ENCODE measurements at places on chromosomes 2 and 18.

DNA sequence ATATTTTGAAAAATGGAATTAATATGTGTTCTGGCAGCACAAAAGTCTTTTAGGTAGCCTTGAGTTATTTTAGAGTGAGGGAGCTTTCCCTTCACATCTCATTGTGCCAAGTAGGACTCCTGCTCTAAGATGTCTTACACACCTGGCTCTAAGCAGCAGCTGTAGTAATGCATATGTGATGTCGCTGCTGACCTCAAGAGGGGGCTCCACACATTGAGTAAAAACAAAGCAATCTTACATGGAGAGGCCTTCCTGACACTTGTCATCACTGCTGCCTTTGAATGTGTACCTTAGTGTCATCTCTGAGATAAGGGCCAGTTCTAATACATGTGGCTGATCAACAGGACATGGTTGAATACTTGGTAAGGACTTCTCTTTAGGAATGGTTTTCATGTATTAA, 75.8 kb downstream of the ACTR3 start:
- DNase-seq: no peak

DNA sequence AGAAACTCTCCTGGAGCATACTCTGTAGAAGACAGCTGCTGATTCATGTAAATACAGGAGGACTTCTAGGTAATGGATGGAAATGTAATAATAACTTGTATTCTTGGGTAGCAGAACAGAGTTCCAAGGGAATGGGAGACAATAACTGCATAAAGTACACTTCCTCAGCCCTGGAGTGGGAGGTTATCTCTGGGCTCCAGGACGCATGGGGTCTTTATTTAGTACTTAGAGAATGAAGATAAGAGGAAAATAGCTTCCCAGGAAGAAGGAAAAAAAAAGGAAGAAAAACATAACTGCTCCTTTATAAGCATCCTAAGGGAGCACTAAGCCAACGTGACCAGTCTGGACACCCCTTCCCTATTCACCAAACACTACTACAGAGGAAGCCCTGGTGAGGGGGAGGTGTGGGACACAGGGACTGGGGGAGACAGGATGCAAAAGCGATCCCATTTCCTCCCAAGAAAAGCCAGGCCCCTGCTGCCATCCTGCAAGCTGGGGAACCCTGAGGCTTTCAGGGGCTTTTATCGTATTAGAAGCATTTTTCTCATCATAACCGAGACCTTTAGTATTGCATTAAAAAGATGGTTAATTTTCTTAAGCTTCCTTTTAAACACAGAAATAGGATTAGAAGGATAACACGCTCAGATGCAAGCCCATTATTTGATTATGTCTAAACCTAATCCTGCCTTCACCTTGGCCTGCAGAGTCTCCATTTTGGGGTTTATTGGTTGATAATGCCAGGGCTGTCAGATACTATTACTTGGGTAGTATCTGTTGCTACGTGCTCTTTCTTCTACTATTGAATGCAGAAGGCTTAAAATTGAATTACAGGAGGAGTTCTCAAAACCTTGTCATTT, 78.5 kb downstream of the KLF7 start:
- DNase-seq: no peak

DNA sequence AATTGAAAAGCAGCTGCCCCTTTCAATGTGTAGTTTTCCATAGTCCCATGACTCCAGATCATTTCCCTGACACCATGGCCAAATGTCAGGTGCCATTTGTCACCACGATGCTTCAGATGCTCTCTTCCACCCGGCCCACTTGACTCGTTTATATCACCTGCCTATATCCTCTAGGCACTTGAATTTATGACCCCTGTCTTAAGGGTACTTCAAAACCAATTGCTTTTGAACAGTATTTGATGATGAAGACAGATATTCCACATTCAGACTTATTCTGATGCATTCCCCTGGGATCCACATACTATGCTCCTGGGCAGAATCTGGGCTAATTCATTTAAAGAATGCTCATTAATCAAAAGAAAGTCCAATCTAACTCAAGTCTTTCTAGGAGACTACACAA, 16.9 kb upstream of the RHBDD1 start:
- no peak for DNase-seq

GRCh38 chr18:30903566-30903965, 139.0 kb downstream of the DSC3 start:
- no peak for DNase-seq

GRCh38 chr2:227320305-227321094, 4.6 kb upstream of the MFF start:
- DNase-seq: no peak

GRCh38 chr18:48356151-48356745, 52.9 kb downstream of the ZBTB7C start:
- DNase-seq: no peak

DNA sequence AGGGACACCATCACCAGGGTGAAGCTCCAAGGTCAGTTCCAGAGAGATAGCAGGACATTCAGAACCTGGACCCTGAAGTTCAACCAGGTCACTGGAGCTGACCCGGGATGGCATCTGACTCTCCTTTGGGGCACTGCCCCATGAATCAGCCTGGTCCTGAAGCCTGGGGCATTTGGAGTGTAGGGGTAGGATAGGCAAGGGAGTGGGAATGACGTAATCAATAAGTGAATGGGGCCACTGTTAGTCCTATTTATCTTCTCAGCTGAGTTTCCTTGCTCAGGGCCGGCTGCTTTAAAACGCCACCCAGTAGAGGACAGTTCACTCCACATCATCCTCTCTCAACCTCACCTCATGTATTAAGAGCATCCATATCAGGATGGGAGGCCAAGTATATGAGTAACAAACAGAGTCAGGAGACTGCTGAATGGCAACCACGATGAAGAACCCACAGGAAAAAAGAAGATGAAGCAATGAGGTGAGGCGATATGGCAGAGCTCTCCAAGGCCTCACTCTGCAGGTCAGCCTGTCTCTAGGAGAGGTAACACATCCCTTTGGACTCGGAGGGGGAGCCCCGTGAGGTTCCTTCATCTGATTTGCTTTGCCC, 1.8 kb upstream of the RFX8 start:
- DNase-seq: no peak

- peak; percentile 79 for DNase-seq
These were observed 413 bp downstream of the ALKAL2 start for GRCh38 chr2:287471-287885.

- peak; percentile 75 for DNase-seq
These were observed 47.0 kb upstream of the PLEKHM3 start for GRCh38 chr2:208072250-208072892.

GRCh38 chr2:119792907-119793312, 33.2 kb downstream of the PTPN4 start:
- DNase-seq: no peak

DNA sequence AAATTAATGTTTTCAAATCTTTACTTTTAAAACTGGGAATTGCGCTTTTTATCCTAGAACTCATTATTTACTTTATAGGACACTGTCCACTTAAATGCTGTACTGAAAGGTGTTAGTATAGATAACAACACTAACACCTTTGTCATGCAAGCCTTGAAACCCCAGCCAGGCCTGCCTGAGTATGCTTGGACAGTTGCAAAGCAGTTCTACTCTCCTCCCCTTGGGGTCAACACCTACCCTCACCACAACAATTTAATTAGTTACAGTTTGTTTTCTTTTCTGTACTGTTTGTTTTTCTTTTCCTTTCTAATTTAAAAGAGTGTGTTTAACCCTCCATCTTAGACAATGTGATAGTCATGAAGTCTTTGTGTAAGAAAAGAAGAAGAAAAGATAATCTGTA, 18.9 kb upstream of the FAM98A start:
- no peak for DNase-seq

DNA sequence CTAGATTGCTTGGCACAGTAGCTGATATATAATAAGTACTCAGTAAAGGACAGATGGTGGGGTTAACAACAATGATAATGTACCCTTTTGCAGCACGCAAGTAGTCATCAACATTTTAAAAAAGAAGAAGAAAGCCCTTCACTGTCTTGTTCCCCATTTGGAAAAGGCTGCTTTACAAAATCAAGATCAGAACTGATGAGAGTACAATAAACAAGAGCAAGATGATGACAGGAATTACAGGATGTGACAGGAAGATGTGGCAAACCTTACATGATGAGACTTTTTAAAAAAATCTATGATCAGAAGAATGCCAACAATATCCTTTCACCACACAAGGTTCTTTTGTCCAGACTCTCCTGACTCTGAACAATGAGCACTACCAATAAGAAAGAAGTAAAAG, 9.1 kb downstream of the TYW5 start:
- DNase-seq: no peak

DNA sequence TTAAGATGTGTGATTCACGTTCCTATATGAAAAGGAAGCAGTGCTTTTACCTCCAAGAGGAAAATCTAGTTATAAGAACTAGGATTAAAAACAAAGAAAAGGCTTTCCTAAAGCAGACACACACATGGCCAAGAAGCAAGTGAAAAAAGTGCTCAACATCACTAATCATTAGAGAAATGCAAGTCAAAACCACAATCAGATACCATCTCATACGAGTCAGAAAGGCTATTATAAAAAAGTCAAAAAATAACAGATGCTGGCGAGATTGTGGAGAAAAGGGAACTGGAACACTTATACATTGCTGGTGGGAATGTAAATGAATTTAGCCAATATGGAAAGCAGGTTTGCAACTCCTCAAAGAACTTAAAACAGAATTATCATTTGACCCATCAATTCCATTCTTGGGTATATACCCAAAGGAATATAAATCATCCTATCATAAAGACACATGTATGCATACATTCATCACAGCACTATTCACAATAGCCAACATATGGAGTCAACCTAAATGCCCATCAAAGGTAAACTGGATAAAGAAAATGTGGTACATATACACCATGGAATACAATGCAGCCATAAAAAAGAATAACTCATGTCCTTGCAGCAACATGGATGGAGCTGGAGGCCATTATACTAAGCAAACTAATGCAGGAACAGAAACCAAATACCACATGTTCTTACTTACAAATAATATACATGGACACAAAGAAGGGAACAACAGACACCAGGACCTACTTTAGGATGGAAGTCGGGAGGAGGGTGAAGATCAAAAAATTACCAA, 285.3 kb downstream of the RAD51AP2 start:
- DNase-seq: no peak

DNA sequence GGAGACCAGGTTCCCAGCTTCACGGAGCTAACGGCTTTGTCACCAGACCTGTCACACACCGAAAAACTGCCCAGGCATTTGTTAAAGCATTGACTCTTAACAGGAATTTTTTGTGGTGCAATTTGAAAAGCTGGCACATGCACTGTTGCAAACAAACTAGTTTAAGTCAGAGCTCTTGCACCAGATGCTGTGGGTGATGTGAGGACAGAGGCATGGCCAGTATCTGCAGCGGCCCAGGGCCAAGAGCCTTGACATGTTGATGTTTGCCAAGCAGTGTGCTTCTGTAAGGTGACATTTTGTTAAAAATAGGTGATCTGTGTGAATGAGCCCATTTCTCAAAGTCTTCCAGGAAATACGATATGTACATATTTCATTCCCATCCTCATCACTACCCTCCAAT, 142.5 kb downstream of the MTCL1 start:
- DNase-seq: no peak

- DNase-seq: no peak
These were observed 98.6 kb upstream of the ZNF397 start for GRCh38 chr18:35142275-35142615.

- peak; percentile 99 for DNase-seq
These were observed 315 bp upstream of the SLC66A3 start for GRCh38 chr2:11154923-11155380.

DNA sequence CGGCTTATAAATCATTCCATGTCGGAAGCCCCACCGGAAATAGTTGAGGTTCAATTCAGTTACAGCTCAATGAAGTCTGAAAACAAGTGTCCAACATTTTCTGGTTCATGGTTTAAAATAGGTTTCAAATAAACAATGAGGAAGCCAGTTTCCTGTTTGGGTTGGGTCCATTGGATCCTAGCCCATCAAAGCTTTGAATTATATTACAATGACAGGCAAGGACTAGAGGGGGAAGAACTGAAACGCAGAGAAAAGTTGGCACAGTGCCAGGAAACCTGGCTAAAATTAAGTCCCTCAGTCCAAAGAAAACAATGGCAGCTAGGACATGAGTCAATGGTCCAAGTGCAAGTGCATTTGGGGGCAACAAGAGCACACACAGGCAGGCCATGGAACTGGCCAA, 32.0 kb downstream of the SLC14A1 start:
- no peak for DNase-seq

DNA sequence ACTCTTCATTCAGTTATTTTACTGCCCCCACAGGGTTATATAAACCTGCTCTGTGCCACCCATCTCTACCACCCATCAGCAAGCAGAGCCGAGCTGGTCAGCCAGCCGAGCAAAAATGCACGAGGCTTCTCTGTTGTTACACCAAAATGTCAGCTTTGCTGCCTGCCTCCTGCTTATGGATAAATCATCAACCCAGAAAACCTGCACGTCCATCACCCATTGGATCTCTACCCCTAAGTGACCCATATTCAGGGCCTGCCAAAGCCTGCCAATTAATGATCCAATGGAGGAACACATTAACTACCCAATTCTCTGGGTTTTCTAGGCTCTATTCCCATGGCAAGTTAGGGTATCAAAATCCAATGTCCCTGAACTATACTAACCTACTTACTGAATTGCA, 365.5 kb upstream of the ACVR2A start:
- DNase-seq: no peak

- DNase-seq: no peak
These were observed 75.0 kb upstream of the GATA6 start for GRCh38 chr18:22094358-22094734.

GRCh38 chr2:230325316-230326243, 1.4 kb upstream of the SP140L start:
- no peak for DNase-seq

GRCh38 chr2:75064691-75065396, 106.4 kb downstream of the POLE4 start:
- peak; percentile 57 for DNase-seq

All from right forelimb (tissue), 1 donor.